Fibroblast of lung (primary cell): ENCODE measurements at places on chromosomes 6 and 20.

- DNase-seq: no peak
- H3K27ac ChIP-seq: no peak overlapping the region
- H3K36me3 ChIP-seq: no peaks in the 10 kb centered on the region
- no peaks in the 10 kb centered on the region for H3K27me3 ChIP-seq
- no peak overlapping the region for H3K4me3 ChIP-seq
- H3K4me1 ChIP-seq: no peaks in the 10 kb centered on the region
Observed at GRCh38 chr6:125804264-125804663, 13.5 kb downstream of the NCOA7 start.

DNA sequence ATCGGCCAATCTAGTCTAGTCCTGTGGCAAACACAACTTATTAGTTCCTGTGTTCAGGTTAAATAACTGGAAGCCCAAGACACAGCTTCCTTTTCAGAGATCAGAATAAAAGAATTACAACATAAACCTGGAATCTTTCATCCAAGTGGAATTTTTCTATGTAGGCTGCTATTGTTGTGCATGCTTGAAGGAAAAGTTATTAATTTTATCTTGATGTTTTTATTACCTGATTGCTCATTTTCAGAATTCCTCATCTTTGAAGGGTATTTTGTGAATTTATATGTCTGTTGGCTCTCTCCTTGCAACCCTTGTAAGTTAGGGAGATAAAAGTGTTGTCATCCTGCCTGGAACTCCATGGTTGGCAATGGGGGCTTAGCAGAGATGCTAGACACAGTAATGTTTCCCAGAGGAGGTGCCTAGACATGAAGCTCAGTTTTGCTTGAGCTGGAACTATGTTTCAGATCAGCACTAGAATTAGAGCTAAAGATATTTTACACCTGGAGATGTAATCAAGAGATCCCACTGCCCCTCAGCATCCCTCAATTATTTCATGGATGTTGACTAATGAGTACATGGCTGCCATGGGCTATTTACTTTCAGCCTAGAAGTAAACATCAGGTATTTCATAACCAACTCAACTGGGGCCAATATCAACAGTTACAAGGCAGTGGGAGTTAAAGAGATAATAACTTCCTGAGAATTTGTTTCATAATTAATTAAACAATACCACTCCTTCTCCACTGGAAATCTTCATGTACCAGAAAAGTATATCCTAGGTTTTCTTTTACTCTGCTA, 367.0 kb upstream of the MARCKS start:
- H3K4me3 ChIP-seq: no peak overlapping the region
- H3K27ac ChIP-seq: no peak overlapping the region
- H3K36me3 ChIP-seq: no peaks in the 10 kb centered on the region
- DNase-seq: no peak
- no peaks in the 10 kb centered on the region for H3K27me3 ChIP-seq

DNA sequence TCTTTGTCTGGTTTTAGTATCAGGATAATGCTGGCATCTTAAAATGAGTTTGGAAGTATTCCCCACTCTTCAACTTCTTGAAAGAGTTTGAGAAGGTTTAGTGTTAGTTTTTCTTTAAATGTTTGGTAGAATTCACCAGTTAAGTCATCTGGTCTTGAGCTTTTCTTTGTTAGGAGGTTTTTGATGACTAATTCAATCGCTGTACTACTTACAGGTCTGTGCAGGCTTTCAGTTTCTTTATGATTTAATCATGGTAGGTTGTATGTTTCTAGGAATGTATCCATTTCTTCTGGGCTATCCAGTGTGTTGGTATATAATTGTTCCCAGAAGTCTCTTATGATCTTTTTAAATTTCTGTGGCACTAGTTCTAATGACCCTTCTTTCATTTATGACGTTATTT, 215.5 kb downstream of the LRFN2 start:
- no peak overlapping the region for H3K4me3 ChIP-seq
- no peak overlapping the region for H3K27ac ChIP-seq
- H3K4me1 ChIP-seq: no peaks in the 10 kb centered on the region
- H3K27me3 ChIP-seq: no peaks in the 10 kb centered on the region

GRCh38 chr6:65776332-65776731, 69.3 kb upstream of the EYS start:
- no peak for DNase-seq
- no peak overlapping the region for H3K27ac ChIP-seq
- H3K36me3 ChIP-seq: no peaks in the 10 kb centered on the region
- no peak overlapping the region for H3K4me3 ChIP-seq
- H3K27me3 ChIP-seq: no peaks in the 10 kb centered on the region
- no peaks in the 10 kb centered on the region for H3K4me1 ChIP-seq

- H3K36me3 ChIP-seq: no peaks in the 10 kb centered on the region
- no peak for DNase-seq
- no peak overlapping the region for H3K27ac ChIP-seq
- no peak overlapping the region for H3K4me3 ChIP-seq
Observed at GRCh38 chr20:38324159-38324558, 20.2 kb downstream of the BPI start.

GRCh38 chr6:109762769-109763441, 71.8 kb downstream of the FIG4 start:
- no peak overlapping the region for H3K4me3 ChIP-seq
- H3K27ac ChIP-seq: no peak overlapping the region
- DNase-seq: peak; percentile 35
- H3K4me1 ChIP-seq: peaks cover 2% of the 10 kb centered on the region

DNA sequence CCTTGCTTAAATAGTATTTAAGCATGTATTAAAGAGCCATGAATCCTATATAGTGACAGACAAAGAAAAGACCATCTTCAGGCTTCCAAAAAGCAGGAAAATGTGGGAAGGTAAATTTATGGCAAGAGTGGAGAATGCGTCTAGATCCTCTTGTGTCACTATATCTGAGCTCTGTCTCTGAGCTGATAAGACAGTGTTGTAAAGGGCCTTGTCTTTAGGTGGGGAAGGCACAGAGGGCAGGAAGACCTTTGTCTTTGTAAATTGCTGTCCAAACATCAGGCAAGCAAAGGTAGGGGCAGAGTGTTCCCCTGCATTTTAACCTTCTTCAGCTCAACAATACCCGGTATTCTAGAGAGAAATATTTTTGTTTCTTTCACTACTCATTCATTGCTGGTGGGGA, 33.9 kb upstream of the MBOAT1 start:
- DNase-seq: no peak
- H3K4me3 ChIP-seq: no peak overlapping the region
- H3K27ac ChIP-seq: no peak overlapping the region

- DNase-seq: no peak
- H3K4me3 ChIP-seq: no peak overlapping the region
- H3K27ac ChIP-seq: no peak overlapping the region
- H3K27me3 ChIP-seq: no peaks in the 10 kb centered on the region
- no peaks in the 10 kb centered on the region for H3K4me1 ChIP-seq
Observed at GRCh38 chr6:105550955-105551620, 148.2 kb upstream of the PREP start.

GRCh38 chr6:26570027-26570809, 26.5 kb upstream of the ABT1 start:
- no peaks in the 10 kb centered on the region for H3K27me3 ChIP-seq
- no peaks in the 10 kb centered on the region for H3K4me1 ChIP-seq
- no peak overlapping the region for H3K27ac ChIP-seq
- DNase-seq: no peak

DNA sequence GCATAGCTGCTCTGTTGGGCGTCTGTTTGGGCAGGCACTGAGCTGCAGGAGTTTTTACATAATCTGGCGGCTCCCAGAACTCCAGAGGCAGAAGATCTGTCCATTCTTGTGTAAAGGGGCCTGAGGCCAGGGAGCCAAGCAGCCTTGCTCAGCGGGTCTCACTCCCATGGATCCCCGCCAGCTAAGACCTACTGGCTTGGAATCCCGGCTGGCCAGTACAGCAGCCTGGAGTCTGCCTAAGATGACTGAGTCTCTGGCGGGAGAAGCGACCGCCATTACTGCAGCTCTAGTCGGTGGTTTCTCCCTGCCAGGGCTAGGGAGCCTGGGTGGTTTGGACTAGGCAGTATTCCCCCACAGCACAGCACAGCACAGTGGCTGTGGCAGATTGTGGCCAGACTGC, 268.4 kb upstream of the SYNCRIP start:
- H3K36me3 ChIP-seq: no peaks in the 10 kb centered on the region
- no peak overlapping the region for H3K27ac ChIP-seq
- no peak overlapping the region for H3K4me3 ChIP-seq
- no peaks in the 10 kb centered on the region for H3K4me1 ChIP-seq

DNA sequence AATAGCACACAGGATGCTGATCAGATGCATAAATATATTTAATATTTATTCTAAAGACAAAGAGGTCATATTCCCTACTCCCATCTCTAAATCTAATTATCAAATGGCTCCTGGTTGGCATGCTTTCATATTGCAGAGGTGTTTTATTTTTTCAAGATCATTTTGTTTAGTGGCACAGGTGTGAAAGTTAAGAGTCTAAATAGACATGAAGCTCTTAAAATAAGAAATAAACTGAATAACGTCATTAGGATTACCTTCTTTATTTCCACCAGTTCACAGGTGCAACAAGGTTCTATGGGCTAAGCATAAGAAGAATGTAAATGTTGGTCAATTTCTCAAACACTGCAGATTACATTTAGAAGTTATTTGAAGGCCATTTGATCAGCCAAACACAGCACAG, 7.1 kb upstream of the CYP24A1 start:
- no peak for DNase-seq
- no peaks in the 10 kb centered on the region for H3K27me3 ChIP-seq
- no peaks in the 10 kb centered on the region for H3K4me1 ChIP-seq
- no peaks in the 10 kb centered on the region for H3K36me3 ChIP-seq
- no peak overlapping the region for H3K27ac ChIP-seq
- no peak overlapping the region for H3K4me3 ChIP-seq

GRCh38 chr20:10639077-10639736, 34.6 kb downstream of the JAG1 start:
- peaks cover 23% of the 10 kb centered on the region for H3K36me3 ChIP-seq
- H3K27me3 ChIP-seq: no peaks in the 10 kb centered on the region
- peaks cover 27% of the 10 kb centered on the region for H3K4me1 ChIP-seq
- no peak overlapping the region for H3K27ac ChIP-seq

DNA sequence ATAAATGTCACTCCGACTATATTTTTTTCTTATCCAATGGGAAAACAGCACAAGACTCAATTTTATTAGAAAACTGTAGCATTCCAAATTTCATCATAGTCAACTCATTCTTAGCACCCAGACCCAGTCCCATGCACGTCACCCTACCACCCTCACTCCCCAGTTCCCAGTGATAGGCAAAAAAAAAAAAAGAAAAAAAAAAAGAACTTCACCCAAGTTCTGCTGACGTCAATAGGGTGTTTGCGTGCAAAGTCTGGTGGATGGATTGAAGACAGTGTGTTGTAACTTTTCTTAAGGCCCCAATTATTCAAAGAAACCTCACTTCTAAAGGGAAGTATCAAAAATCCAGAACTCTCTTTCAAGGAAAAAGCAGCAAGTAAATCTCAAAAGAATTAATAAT, 213.9 kb upstream of the PRDM1 start:
- DNase-seq: no peak
- H3K4me3 ChIP-seq: no peak overlapping the region
- H3K4me1 ChIP-seq: no peaks in the 10 kb centered on the region
- H3K36me3 ChIP-seq: no peaks in the 10 kb centered on the region
- H3K27me3 ChIP-seq: no peaks in the 10 kb centered on the region

GRCh38 chr6:37893257-37893656, 73.7 kb downstream of the ZFAND3 start:
- no peak overlapping the region for H3K27ac ChIP-seq
- no peaks in the 10 kb centered on the region for H3K36me3 ChIP-seq
- DNase-seq: no peak
- H3K4me1 ChIP-seq: peaks cover 2% of the 10 kb centered on the region
- H3K27me3 ChIP-seq: no peaks in the 10 kb centered on the region

GRCh38 chr6:12356983-12357972, 67.1 kb downstream of the EDN1 start:
- H3K27ac ChIP-seq: no peak overlapping the region
- H3K4me1 ChIP-seq: no peaks in the 10 kb centered on the region
- H3K36me3 ChIP-seq: no peaks in the 10 kb centered on the region
- no peaks in the 10 kb centered on the region for H3K27me3 ChIP-seq

DNA sequence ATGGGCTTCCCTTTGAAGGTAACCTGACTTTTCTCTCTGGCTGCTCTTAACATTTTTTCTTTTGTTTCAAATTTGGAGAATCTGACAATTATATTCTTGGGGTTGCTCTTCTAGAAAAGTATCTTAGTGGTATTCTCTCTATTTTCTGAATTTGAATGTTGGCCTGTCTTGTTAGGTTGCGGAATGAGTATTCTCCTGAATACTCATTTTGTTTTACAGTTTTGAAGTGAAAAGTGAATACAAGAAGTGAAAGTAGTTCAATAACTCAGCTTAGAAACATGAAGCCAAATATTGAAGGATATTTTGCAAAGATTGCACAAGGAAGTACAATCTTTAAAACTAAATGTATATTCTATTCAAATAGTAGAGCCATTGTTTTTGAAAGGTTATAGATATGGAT, 120.2 kb upstream of the MAP3K4 start:
- H3K27ac ChIP-seq: no peak overlapping the region
- no peaks in the 10 kb centered on the region for H3K4me1 ChIP-seq
- no peak overlapping the region for H3K4me3 ChIP-seq
- DNase-seq: no peak

GRCh38 chr6:134178161-134179044, 126.0 kb upstream of the SLC2A12 start:
- H3K36me3 ChIP-seq: no peaks in the 10 kb centered on the region
- peak overlapping the region; percentile 79 for H3K27ac ChIP-seq
- H3K4me3 ChIP-seq: peak overlapping the region; percentile 12
- H3K4me1 ChIP-seq: peaks cover 9% of the 10 kb centered on the region
- DNase-seq: peak; percentile 91

- no peaks in the 10 kb centered on the region for H3K36me3 ChIP-seq
- DNase-seq: no peak
- no peak overlapping the region for H3K4me3 ChIP-seq
- H3K4me1 ChIP-seq: peaks cover 15% of the 10 kb centered on the region
Observed at GRCh38 chr6:134720353-134721059, 229.4 kb downstream of the ALDH8A1 start.

GRCh38 chr6:51292659-51293058, 474.0 kb downstream of the TFAP2B start:
- no peaks in the 10 kb centered on the region for H3K36me3 ChIP-seq
- H3K27ac ChIP-seq: no peak overlapping the region
- H3K4me3 ChIP-seq: no peak overlapping the region
- H3K27me3 ChIP-seq: no peaks in the 10 kb centered on the region
- H3K4me1 ChIP-seq: no peaks in the 10 kb centered on the region

DNA sequence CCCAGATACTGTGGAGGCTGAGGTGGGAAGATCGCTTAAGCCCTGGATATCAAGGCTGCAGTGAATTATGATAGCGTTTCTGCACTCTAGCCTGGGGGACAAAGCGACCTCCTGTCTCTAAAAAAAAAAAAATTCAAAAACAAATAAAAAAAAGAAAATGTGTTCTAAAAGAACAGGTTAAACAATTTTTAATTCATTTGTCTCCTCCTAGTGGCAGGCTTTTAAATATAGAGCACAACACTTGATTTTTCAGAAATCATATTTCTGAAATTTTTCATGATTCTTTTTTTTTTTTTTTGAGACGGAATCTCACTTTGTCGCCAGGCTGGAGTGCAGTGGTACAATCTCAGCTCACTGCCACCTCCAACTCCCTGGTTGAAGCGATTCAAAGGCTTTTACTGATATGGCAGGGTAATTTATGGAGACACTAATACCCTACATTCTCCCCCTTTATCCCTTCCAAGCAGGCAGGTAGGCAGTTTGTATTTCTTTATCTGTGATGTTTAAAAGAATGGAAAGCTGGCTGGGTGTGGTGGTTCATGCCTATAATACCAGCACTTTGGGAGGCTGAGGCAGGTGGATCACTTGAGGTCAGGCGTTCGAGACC, 8.7 kb upstream of the GTF3C6 start:
- H3K4me1 ChIP-seq: peaks cover 2% of the 10 kb centered on the region
- no peaks in the 10 kb centered on the region for H3K27me3 ChIP-seq
- H3K4me3 ChIP-seq: no peak overlapping the region
- peak; percentile 74 for DNase-seq

- H3K27ac ChIP-seq: no peak overlapping the region
- DNase-seq: no peak
- no peaks in the 10 kb centered on the region for H3K27me3 ChIP-seq
- H3K36me3 ChIP-seq: no peaks in the 10 kb centered on the region
- H3K4me1 ChIP-seq: no peaks in the 10 kb centered on the region
- H3K4me3 ChIP-seq: no peak overlapping the region
Observed at GRCh38 chr6:23306251-23306950, 737.0 kb downstream of the HDGFL1 start.
